ENCODE measurements at places on chromosomes 4 and X. TPM values are rescaled to one million over a fixed set of nuclear protein-coding genes. Genes with fewer than 3 reads are reported as not detected.

KIF4A gene
- 10.0 TPM for polyA plus RNA-seq

PNPLA4 gene
- 10.9 TPM for polyA plus RNA-seq

PNMA3 gene
- not detected for polyA plus RNA-seq

ARSJ gene
- 49.0 TPM for polyA plus RNA-seq

NCAPG gene
- polyA plus RNA-seq: 9.1 TPM

TRIM61 gene
- polyA plus RNA-seq: 1.6 TPM

FGA gene
- polyA plus RNA-seq: not detected

LIMCH1 gene
- polyA plus RNA-seq: 1.1 TPM

PUDP gene
- polyA plus RNA-seq: 29.4 TPM

NDP gene
- polyA plus RNA-seq: 0.39 TPM

KCND1 gene
- 1.9 TPM for polyA plus RNA-seq

WDR17 gene
- 0.19 TPM for polyA plus RNA-seq

SAGE1 gene
- not detected for polyA plus RNA-seq

FAM3A gene
- polyA plus RNA-seq: 47.2 TPM

H2BW2 gene
- polyA plus RNA-seq: not detected

MAGEA2B gene
- not detected for polyA plus RNA-seq

GPR82 gene
- not detected for polyA plus RNA-seq

ASMT gene
- polyA plus RNA-seq: not detected

ARHGAP6 gene
- 1.1 TPM for polyA plus RNA-seq

FMR1NB gene
- not detected for polyA plus RNA-seq

NDNF gene
- not detected for polyA plus RNA-seq

SOX3 gene
- polyA plus RNA-seq: 0.03 TPM

SYTL4 gene
- polyA plus RNA-seq: 1.6 TPM

LDB2 gene
- polyA plus RNA-seq: 67.9 TPM

PCDH19 gene
- polyA plus RNA-seq: not detected

GYG2 gene
- 9.6 TPM for polyA plus RNA-seq

TNIP3 gene
- 0.10 TPM for polyA plus RNA-seq

SSX2 gene
- polyA plus RNA-seq: not detected

GLOD5 gene
- not detected for polyA plus RNA-seq

PHEX gene
- polyA plus RNA-seq: 0.04 TPM

XK gene
- polyA plus RNA-seq: 0.03 TPM

CYBB gene
- not detected for polyA plus RNA-seq

MAGEA9B gene
- not detected for polyA plus RNA-seq

KLHL5 gene
- polyA plus RNA-seq: 45.4 TPM

NBDY gene
- 64.6 TPM for polyA plus RNA-seq

CDX4 gene
- not detected for polyA plus RNA-seq

TMEM192 gene
- polyA plus RNA-seq: 7.7 TPM

GAB3 gene
- 3.7 TPM for polyA plus RNA-seq

SMARCA1 gene
- 32.8 TPM for polyA plus RNA-seq

ITIH6 gene
- polyA plus RNA-seq: not detected

AFF2 gene
- polyA plus RNA-seq: 0.11 TPM

ERCC6L gene
- 2.3 TPM for polyA plus RNA-seq

IQSEC2 gene
- polyA plus RNA-seq: 13.0 TPM

TKTL2 gene
- polyA plus RNA-seq: not detected

SMARCAD1 gene
- 10.5 TPM for polyA plus RNA-seq

HTR2C gene
- polyA plus RNA-seq: not detected

SRPX2 gene
- 43.1 TPM for polyA plus RNA-seq

All from IMR-90 (cell line).